ENCODE measurements at places on chromosomes 5 and 9.

DNA sequence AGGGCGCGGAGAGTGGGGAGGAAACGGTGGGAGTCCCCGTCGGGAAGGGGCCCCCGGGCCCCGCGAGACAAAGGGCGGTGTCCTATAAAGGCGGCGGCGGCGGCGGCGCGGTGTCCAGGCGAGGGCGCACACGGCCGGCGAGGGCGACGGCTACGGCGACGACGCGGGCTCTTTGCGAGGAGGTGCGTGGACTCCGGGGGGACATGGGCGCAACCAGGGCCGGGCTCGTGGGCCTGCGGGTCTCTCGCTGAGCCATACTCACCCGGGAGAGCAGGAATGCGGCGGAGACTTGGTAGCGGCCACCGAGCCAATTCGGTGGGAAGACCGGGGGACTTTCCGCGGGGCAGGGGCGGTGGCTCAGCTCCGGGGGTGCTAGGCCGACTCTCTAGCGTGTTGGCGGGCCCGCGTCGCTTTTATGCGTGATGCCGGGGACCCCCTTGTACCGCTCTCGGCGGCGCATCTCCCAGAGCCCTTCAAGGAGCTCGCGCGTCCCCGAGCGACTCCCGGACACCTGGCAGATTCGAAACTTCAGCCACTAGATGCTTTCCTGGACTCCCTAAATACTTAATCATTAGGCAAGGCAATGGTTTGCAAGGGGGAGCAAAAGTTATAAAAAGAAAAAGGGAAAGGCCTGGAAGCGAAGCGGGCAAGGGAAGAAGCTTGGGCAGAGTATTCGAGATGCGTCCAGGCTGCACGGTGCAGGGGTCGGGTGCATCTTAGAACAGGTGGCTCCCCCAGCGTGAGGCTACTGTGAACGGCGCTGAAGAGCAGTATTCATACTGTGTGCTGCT lies 5.9 kb upstream of the TAL2 start:
- peak; percentile 48 for DNase-seq
- H3K4me3 ChIP-seq = peak overlapping the region; percentile 71
- no peak overlapping the region for H3K27ac ChIP-seq
- H3K36me3 ChIP-seq = no peaks in the 10 kb centered on the region

- H3K4me3 ChIP-seq = no peak overlapping the region
- H3K27ac ChIP-seq = no peak overlapping the region
- peaks cover 8% of the 10 kb centered on the region for H3K4me1 ChIP-seq
- H3K27me3 ChIP-seq = no peaks in the 10 kb centered on the region
- H3K36me3 ChIP-seq = no peaks in the 10 kb centered on the region
These were observed 268.2 kb downstream of the MAST4 start for GRCh38 chr5:66864240-66864884.

DNA sequence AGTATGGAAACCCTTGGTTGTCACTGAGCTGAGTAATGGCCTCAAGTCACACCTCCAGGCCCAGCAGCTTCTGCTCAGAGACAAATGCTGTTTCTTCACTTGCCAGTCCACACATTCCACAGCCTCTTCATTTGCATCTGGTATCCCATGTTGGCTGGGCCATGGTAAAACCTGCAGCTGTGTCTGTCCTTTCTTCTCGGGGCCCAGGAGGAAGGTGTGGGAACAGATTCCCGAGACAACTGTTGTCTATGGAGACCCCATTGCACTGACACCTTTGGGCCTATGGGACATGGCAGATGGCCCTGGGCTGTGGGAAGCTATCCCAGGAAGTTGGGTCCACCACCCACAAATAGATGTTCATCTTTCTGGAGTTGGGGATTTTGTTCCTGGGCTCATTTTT lies 85.1 kb downstream of the MACROH2A1 start:
- no peaks in the 10 kb centered on the region for H3K36me3 ChIP-seq
- DNase-seq = no peak
- no peak overlapping the region for H3K4me3 ChIP-seq
- H3K27me3 ChIP-seq = no peaks in the 10 kb centered on the region
- no peak overlapping the region for H3K27ac ChIP-seq

- H3K4me3 ChIP-seq = no peak overlapping the region
- no peaks in the 10 kb centered on the region for H3K27me3 ChIP-seq
- H3K36me3 ChIP-seq = no peaks in the 10 kb centered on the region
- peaks cover 12% of the 10 kb centered on the region for H3K4me1 ChIP-seq
These were observed 121.0 kb upstream of the NR3C1 start for GRCh38 chr5:143524338-143524945.

- no peaks in the 10 kb centered on the region for H3K36me3 ChIP-seq
- H3K27me3 ChIP-seq = 0 out of 2 replicates have a peak, but pooled peaks cover under 1% of the 10 kb centered on the region
- H3K4me1 ChIP-seq = no peaks in the 10 kb centered on the region
- no peak overlapping the region for H3K4me3 ChIP-seq
- no peak for DNase-seq
These were observed 8.1 kb downstream of the SPINK14 start for GRCh38 chr5:148176480-148176879.
